CD4-positive, alpha-beta T cell treated with Interleukin-6 for 4 hours (primary cell): ENCODE measurements at places on chromosomes 2 and 18.
A peak's percentile ranks its signal among the peaks of the same experiment; 100 is the strongest.

DNA sequence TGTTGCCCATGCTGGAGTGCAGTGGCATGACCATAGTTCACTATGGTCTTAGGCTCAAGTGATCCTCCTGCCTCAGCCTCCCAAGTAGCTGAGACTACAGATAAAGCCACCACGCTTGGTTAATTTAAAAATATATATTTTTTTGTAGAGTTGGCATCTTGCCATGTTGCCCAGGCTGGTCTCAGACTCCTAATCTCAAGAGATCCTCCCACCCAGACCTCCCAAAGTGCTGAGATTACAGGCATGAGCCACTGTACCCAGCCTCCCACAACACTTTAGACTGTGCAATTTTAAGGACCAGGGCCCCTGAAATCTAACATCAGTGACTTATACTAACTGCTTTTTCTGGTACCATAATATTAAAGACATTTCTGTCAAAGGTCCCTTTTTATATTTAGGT lies 5.2 kb downstream of the TXNDC2 start:
- no peak for DNase-seq

GRCh38 chr2:158297120-158297519 lies 159.4 kb downstream of the CCDC148 start:
- DNase-seq = no peak

- DNase-seq = no peak
These were observed 1.9 kb upstream of the MEIS1 start for GRCh38 chr2:66432801-66433694.

- peak; percentile 73 for DNase-seq
These were observed 524 bp upstream of the SERTAD2 start for GRCh38 chr2:64654063-64654811.

- peak; percentile 60 for DNase-seq
These were observed 201.8 kb downstream of the ZFP36L2 start for GRCh38 chr2:43024515-43025011.

- DNase-seq = no peak
These were observed 18.7 kb upstream of the TFCP2L1 start for GRCh38 chr2:121303531-121304263.

DNA sequence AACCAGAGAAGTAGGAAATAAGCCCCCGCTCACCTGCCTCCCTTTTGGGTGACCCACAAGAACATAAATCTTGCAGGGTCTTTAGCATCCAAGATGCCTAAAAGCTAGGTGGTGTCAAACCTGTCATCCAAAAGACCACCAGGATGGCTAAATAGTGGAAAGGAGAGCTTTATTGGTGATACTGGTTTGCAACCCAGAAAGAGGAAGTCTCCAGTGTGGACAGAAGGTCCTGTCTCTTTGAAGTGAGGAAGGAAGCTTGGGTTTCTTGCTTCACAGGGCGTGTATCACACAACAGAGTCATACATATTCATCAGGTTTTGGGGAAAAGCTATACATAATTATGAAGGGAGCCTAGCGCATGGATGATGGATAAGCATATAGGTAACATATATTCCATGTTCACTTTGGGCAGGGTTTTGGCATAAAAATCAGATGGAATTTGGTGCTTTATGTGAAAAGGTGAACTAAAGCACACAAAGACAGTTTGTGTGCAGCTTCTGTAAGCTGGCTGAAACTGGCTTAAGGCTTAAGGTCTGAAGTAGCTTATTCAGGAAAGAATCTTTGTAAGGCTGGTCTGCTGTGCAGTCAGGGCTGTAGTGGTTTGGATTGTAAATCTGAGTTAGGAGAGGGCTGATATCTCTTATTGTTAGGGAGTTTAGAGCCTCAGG lies 102.2 kb upstream of the MSH2 start:
- DNase-seq = no peak

GRCh38 chr2:31397094-31397493 lies 17.4 kb downstream of the XDH start:
- no peak for DNase-seq
